ENCODE measurements at places on chromosomes 4 and X.

DNA sequence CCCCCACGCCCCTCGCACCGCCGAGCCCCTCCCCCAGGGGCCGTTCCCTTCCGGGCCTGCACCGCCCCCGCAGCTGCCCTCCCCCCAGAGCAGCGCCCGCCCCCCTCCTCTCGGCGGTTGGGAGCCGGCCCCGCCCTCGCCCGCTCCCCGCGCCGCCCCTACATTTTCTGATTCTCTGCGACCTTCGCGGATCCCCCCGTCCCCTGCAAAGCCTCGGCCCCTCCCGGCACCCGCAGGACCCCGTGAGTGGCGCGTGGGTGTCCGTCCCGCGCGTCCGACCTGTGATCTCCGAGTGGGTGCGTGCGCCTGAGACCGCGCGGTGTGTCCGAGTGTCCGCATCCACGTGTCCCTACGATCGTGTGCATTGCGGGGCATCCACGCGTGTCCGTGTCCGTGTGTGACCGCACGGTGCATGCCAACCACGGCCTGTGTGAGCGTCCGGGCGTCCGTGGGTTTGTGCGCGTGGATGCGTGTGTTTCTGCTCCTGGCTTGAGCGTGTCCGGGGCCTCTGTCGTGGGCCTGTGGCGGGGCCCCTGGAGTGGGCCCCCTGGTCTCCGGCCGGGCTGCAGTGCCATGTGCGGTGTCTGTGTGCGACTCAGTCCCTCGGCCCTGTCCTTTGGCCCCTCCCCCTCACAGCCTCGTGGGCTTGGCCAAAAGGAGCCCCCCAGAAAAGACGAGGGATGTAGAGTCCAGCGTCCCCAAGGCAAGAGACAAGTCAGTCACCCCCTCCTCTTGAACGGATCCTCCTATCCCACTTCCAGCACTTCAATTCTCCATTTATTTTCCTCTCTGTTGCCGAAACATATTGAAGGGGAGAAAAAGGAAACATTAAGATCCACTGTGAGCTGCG, 8.8 kb upstream of the NKX1-1 start:
- DNase-seq: peak; percentile 9

DNA sequence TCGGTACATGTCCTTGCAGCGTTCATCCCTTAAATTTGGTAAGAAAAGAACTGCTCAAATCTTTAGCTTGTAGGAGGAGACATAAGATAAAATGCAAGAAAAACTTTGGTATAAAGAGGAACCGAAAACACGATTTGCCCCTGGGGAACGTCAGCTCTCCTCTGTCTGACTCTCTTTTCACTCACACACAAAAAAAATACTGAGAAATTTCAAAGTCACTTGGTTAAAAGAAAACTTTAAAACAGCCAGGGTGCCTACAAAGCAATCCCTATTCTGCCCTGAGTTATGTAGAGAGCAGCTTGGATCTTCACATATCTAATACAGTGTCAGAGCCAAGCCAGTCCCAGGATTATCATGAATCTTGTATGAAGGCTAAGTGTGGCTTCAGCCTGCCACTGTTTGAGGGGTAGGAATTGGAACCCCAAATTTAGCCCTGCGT, 248.5 kb upstream of the CXXC4 start:
- no peak for DNase-seq

- DNase-seq: no peak
Observed at GRCh38 chrX:110318664-110318968, 731 bp upstream of the AMMECR1 start.

DNA sequence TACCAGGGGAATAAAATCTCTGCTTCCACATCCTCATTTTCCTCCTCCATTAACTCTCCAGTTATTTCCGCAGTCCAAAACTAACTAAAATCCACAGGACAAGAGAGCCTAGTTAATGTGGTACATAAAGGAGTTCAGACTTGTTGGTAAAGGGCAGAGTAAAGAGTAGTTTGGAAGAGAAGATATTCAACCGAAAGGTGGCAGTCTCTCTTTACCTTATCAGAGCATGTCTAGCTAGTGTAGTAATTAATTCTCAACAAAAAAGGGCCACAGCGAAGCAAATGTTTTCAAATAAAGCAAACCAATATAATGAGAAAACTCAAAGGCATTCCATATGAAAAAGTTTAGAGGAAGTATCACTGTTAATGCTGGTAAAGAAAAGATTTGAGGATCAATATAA, 286.5 kb downstream of the GLUD2 start:
- DNase-seq: no peak

GRCh38 chrX:140917354-140918115, 84.9 kb upstream of the SPANXB1 start:
- DNase-seq: no peak

GRCh38 chr4:115234405-115235093, 121.1 kb upstream of the NDST4 start:
- DNase-seq: no peak

DNA sequence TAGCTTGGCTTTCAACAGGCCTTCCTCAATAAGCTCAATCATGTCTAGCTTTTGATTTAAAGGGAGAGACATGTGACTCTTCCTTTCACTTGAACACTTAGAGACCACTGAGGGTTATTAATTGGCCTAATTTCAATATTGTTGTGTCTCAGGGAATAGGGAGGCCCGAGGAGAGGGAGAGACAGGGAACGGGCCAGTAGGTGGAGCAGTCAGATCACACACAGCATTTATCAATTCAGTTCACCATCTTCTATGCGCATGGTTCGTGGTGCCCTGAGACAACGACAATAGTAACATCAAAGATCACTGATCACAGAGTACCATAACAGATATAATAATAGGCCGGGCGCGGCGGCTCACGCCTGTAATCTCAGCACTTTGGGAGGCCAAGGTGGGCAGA, 17.8 kb downstream of the ZNF81 start:
- DNase-seq: peak; percentile 53

DNA sequence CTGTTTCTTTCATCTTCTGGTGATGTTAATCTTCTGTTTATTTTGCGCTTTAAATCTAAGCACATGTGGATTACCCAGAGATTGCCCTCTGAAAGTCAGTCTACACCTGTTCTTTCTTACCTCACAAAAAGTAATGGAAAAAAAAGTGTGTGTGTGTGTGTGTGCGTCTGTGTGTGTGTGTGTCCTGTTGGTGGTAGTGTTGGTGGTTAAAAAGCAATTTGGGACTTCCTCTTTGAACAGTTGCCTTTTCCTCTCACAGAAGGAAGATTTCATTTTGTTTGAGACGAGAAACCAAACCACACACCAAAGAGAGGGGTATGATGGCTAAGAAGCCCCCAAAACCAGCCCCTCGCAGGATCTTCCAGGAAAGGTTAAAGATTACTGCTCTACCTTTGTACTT, at the start of gene STAP1:
Gene STAP1 (plus strand): TSS at position 235 of the 400 bp plus-strand sequence. CDS start 83 bp downstream, at position 318.
- DNase-seq: no peak

GRCh38 chr4:6697131-6697530, 3.5 kb downstream of the S100P start:
- DNase-seq: no peak

- no peak for DNase-seq
Observed at GRCh38 chr4:15182600-15183220, 180.4 kb downstream of the CPEB2 start.

- no peak for DNase-seq
Observed at GRCh38 chr4:182564724-182565369, 321.6 kb downstream of the TENM3 start.

DNA sequence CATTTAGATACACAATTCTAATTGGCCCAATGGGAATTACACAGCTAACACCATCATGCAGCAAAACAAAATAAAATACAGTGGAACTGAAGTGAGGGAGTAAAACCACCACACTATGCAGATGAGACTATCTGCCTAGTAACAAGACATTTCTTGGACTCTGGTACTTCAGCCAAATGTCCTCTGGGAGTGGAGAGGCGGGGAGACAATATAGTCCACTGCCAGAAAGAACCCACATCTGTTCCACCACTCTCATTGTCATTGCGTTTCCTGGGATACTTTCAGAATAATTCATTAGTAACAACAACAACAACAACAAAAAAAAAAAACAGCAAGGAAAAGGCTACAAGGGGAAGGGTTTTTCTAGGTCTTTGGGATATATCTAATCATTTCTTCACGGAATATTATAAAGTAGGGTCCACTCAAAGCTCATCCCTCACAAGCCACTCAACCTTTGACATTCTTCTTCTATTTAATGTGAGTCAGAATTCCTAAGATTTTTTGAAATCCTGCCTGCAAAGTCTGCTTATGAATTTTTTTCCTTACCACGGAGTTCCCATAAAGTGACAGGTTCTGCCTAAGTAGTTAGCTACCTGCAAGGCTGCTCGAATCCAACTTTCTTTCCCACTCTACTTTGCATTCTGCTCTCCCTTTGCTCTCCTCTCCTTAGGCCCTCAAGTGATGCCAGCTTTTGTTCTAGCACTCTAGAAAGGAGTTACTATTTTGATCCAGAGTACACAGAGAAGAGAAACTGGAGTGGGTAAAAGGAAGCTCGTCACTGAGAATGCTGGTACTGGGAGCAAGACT, 254.6 kb downstream of the CHIC1 start:
- no peak for DNase-seq

DNA sequence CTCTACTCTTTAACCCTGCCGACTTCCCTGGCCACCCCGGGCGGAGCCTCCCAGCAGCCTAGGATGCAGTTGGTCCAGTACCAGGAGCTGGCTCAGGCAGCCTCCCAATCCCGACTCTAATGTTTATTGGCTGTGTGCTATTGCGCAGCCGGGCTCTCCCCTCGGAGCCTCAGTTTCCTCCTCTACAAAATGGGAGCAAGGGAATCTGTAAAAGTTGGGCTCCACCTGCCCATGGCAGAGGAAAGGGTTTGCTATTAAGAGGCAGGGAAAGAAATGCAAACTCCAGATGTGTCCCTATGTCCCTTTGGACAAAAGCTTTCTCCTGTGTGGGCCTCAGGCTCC, 140.8 kb upstream of the PJA1 start:
- no peak for DNase-seq

Measured in colonic mucosa (tissue), 4 donors.